Vagina (tissue), 2 donors: ENCODE measurements at places on chromosomes 4 and X.

GRCh38 chrX:153781428-153782047, 697 bp downstream of the SRPK3 start:
- DNase-seq: no peak

- no peak for DNase-seq
These were observed 372.6 kb upstream of the TECRL start for GRCh38 chr4:64781737-64782326.

DNA sequence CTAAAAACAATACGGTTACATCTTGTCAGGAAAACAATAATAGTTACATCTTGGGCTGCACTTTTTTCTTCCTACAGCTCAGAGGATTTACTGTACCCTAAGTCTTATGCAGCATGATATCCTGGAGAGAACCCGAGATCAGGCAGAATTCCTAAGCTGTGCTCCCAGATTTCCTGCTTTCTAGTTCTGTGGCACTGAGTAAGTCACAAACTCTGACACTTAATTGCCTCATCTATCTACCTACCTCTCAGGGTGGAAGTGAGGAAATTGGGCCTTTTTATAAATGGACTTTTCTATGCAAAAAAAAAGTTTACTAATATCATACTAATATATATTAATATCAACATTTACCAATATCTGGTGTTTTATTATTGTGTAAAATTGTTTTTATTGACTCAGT, 438.5 kb downstream of the INPP4B start:
- DNase-seq: no peak

GRCh38 chr4:18540349-18540748, 518.8 kb upstream of the LCORL start:
- no peak for DNase-seq

DNA sequence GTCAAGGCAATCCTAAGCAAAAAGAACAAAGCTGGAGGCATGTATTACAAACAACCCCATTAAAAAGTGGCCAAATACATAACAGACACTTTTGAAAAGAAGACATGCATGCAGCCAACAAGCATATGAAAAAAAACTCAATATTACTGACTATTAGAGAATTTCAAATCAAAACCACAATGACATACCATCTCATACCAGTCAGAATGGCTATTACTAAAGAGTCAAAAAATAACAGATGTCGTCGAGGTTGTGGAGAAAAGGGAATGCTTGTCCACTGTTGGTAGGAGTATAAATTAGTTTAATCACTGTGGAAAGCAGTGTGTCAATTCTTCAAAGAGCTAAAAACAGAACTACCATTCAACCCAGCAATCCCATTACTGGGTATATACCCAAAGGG, 604.6 kb upstream of the GRIA3 start:
- DNase-seq: no peak

GRCh38 chrX:102599951-102600579, 750 bp downstream of the ARMCX5 start:
- no peak for DNase-seq

DNA sequence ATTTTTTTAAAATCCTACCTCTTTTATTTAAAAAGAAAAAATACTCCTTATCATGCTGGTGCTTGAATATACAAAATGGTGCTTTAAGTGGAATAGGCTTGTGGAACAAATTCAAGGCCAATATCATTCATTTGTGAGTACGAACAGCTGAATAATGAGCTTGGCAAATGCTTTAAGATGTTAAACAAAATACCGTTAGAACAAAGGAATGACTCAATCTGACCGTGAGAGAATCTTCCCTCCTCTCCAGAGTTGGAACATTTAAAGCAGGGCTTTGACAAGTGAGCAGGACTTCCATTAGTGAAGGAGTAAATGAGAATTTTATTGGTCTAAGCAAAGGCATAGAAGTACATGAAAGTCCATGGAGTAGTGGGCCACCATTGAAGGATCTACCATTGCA, 74.5 kb downstream of the DCLK2 start:
- no peak for DNase-seq

GRCh38 chrX:114075073-114075673, 508.7 kb upstream of the HTR2C start:
- no peak for DNase-seq

GRCh38 chr4:124450851-124451250, 261.7 kb downstream of the ANKRD50 start:
- DNase-seq: no peak

DNA sequence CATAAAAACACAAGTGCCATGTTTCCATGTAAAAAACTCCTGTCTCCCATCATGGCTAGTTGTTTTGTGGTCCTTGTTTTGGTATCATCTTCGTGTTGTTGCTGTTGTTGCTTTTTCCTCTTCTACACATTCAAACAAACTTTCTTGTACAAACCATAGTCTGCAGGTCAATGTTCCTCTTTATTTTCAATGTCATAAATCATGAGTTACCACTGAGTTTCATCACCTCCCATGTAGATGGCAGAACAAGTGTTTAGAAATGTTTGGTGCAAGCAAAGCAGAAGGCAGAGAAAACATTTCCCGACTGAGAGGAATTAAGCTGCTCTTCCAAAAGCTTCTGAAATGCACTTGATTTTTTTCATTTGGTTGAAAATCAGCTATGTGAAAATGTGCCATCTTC, 166.0 kb downstream of the ANTXR2 start:
- DNase-seq: no peak

DNA sequence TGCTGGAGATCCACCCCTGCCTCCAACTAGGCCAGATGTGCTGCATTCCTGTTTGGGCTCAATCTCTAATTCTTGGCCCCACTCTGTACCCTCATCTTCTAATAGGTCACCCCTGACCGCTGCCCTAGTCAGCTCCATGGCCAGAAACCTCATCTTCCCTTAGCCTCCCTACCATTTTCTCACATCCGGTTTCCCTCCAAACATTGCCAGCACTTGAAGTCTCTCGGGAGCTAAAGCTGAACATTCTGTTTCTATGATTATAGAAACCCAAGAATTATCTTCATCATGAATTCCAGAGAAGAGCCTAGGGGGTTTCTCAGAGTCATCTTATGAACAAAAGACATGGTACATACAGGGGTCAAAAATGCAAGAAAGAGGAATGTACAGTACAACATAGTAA, 179.7 kb downstream of the AMELX start:
- DNase-seq: no peak

DNA sequence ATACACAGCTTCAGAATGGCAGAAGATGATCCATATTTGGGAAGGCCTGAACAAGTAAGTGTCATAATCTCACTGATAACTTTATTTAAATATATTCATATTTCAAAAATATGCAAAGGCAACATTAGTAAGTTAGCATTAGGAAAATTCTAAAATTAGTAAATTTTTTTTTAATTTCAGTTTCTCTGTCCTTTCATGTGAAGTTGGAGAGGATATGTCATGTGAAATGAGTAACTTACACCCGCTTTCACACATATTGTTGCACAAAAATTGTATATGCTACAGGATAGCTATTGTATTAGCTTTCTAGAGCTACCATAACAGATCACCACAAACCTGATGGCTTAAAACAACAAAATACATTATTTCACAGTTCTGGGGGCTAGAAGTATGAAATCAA, 24.3 kb downstream of the NFKB1 start:
- DNase-seq: no peak

- DNase-seq: no peak
These were observed 16.5 kb downstream of the SNX25 start for GRCh38 chr4:185225940-185226339.

DNA sequence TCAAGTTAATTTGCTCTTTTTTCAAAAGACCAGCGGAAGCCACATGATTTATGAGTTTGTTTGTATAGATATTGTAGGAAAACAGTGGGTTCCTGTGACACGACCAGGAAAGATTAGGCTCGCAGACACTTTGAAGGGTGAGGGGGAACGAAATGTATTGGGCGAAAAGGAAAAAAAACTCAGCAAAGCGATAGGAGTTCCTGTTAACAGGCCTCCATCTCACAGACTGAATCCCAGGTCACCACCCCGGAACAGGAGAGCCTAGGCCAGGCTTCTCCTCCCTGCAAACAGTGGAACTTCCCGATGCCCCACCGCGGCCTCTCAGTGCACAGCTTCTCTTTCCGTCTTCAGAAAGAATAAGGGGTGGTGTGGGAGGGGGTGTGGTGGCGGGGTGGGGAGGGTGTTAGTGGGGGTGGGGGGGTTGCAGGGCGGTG, 181.8 kb upstream of the GPRIN3 start:
- no peak for DNase-seq

DNA sequence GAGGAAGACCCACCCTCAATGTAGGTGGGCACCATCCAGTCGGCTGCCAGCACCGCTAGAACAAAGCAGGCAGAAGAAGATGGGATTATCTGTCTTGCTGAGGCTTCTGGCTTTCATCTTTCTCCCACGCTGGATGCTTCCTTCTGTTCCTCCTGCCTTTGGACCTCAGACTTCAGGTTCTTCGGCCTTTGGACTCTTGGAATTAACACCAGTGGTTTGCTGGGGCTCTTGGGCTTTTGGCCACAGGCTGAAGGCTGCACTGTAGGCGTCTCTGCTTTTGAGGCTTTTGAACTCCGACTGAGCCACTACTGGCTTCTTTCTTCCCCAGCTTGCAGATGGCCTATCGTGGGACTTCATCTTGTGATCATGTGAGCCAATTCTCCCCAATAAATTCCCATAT, 55.1 kb downstream of the PDLIM5 start:
- DNase-seq: no peak

- DNase-seq: no peak
These were observed 15.5 kb downstream of the CLDN22 start for GRCh38 chr4:183304538-183304937.

GRCh38 chr4:30767147-30767845, 47.1 kb downstream of the PCDH7 start:
- DNase-seq: no peak

- no peak for DNase-seq
These were observed 26.8 kb upstream of the STPG2 start for GRCh38 chr4:98170035-98170434.

DNA sequence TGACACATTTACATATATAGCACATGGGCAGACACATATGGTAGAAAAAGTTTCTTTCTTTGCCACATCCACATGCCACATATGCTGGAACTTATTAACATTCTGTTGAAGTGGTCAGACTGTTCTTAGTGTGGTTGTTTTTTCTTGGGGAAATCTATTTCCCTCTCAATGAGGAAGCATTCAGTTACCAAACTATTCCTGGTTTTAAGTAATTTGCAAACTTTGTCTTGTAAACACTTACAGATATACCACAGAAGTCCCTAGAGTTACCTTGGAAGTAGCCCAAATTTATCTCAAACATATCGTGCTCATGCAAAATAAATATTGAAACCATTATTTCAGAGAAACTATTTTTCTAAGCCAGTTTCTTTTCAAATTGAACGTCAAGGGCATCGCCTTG, 625.5 kb upstream of the INTU start:
- no peak for DNase-seq

GRCh38 chr4:143514497-143514896, 995 bp downstream of the SMARCA5 start:
- no peak for DNase-seq

- DNase-seq: no peak
These were observed 16.6 kb downstream of the FRMPD3 start for GRCh38 chrX:107465932-107466620.

DNA sequence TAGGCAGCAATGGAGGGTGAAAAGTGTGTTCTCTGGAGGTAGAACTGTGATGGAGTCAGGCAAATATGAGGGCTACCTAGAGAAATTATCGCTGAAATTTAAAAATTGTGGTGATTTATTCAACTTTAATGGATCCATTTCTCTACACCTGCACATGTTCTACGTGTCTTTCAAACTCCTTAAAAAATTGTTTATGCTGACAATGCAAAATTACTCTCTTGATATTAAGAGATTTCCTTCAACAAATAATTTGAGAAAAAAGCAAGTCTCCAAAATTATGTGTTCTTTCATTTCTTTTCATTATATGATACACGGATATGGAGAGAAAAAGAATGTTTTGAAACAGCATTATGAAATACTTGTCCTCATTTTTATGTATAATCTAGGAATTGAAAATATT, 1151.4 kb upstream of the PABPC4L start:
- DNase-seq: no peak

DNA sequence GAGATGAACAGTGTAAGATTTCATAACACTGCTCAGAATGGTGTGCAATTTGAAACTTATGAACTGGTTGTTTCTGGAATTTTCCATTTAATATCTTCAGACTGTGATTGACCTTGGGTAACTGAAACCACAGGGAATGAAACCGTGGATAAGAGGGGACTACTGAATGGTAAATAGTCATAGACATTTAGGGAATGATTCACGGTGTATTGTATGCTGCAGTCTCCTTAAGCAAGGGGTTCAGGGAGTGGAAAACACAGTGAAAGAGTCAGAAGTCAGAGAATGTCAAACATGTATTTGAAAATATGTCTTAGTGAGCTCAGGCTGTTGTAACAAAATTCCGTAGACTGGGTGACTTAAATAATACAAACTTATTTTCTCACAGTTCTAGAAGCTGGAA, 398.2 kb upstream of the DIPK2B start:
- DNase-seq: no peak

DNA sequence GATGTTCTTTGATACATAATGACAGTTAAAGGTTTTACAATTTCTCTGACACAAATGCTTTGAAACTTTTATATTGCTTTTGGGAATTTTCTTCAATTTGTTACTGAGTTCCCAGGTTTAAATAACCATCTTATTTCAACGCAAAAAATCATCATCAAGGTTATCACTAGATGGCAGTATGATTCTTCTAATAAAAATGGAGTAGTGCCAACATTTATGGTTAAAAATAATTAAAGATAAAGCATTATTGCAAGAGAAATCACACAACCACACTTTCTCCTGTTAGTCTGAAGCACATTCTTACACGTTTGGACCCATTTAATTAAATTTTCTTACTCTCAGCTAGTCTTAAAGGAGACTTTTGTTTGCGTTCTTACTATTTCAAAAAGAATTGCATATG, 611.3 kb upstream of the CPXCR1 start:
- DNase-seq: no peak

DNA sequence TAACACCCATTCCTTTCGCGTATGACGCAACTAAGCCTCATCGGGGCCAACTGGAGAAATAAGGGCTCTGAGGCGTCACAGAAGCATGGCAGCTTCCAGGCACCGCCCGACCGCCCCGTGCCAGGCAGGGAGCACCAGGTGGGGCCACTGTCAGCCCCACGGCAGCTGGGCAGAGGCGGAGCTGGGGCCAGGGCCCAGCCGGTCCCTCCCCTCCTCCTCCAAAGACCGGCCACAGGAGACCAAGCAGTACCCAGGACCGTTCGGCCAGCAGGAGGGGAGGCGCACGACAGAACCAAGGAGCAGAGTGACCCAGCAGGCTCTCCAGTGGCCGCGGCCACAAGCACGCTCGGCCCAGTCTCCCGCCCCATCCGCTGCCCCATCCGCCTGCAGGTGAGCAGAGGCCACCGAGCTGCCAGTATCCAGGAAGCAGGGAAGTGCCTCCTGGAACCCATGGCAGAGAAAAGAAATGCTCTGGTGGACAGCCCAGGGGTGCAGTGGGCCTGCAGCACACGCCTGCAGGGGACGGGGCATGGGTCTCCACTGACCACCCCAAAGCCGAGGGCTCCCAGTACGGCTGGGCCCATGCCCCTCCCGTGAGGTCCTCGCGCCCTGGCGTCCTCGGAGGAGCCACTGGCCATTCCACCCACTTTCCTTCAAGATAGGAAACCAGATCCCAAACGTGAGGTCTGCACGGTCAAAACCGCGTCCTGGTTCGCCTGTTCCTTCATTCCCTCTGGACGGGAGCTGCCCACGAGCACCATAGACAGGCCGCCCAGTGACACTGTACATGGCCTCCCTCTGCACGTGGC, 9.6 kb downstream of the CTBP1 start:
- DNase-seq: no peak

- no peak for DNase-seq
These were observed 15.6 kb upstream of the TAB3 start for GRCh38 chrX:30904632-30905031.
